GM23248 (cell line): ENCODE measurements at places on chromosomes 12 and 14. TPM values are rescaled to one million over a fixed set of nuclear protein-coding genes. Genes with fewer than 3 reads are reported as not detected.

- no peak for DNase-seq
Measured at GRCh38 chr14:75457648-75458165, 29.9 kb downstream of the JDP2 start.

DNA sequence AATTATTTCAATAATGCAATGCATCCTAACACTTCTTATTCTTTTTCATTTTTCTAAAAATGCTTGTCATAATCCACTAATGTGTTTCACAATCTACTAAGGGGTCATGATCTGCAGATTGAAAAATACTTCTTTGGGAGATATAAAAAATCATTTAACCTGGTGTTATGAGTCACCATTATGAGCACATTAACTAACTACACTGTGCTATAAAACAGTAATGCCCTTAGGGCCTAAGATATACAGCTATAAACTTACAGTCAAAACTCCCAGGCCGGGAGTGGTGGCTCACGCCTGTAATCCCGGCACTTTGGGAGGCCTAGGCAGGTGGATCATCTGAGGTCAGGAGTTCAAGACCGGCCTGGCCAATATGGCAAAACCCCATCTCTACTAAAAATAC, 14.2 kb downstream of the ATXN2 start:
- peak; percentile 50 for DNase-seq

DNA sequence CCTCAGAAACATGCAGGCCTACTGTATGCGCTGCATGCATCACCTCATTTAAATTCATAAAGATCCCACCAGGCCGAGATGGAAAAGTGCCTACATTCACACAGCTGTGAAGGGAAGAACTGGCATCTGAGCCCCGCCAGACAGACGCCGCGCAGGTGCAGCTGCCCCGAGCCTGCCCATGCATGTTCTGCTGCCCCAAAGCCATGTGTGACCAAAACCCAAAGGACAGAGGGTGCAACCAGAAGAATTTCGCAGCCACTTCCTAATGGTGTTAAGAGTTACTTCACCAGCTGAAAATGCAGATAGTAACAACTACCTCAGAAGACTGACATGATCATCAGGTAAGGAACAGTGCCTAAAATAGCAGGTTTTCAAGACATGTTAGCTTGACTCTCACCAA, 13.5 kb upstream of the KRT8 start:
- no peak for DNase-seq

DNA sequence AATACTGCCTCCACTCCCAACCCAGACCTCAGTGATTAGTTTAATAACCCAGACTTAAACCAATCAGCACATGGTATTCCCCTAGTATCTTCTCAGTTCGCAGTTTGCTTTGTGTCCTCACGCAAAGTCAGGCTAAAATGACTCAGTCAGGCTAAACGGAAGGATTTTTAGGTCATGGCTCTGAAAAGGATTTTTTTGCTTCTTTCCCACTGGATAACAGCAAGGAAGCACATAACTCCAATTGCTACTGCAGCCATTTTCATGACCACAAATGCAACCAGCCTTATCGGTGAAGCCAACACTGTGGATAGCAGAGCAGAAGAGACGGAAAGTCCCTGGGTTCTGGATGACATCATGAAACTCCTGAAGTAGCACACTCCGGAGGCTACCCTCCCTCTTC, 67.7 kb downstream of the ZC3H14 start:
- DNase-seq = peak; percentile 5

GRCh38 chr12:65430006-65430405, 151.5 kb downstream of the MSRB3 start:
- no peak for DNase-seq

DNA sequence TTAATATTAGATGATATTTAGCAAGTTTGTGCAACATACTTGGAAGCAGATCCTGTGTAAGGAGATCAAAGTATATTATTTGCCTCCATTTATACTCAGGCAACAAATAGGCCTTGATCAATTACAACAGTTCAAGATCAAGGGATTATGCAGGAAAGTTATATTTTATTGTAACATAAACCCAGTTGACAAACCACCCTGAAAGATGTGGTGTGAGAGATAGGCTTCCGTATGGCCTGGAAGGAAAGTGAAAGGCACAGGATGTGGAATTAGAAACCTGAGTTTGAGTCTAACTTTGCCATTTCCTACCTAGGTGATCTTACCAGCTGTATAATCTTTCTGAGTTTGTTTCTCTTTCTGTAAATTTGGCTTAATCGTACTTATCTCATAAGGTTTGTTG, 284.1 kb downstream of the BMP4 start:
- DNase-seq = no peak

- peak; percentile 20 for DNase-seq
Measured at GRCh38 chr12:22709292-22709691, 84.3 kb downstream of the ETNK1 start.

DNA sequence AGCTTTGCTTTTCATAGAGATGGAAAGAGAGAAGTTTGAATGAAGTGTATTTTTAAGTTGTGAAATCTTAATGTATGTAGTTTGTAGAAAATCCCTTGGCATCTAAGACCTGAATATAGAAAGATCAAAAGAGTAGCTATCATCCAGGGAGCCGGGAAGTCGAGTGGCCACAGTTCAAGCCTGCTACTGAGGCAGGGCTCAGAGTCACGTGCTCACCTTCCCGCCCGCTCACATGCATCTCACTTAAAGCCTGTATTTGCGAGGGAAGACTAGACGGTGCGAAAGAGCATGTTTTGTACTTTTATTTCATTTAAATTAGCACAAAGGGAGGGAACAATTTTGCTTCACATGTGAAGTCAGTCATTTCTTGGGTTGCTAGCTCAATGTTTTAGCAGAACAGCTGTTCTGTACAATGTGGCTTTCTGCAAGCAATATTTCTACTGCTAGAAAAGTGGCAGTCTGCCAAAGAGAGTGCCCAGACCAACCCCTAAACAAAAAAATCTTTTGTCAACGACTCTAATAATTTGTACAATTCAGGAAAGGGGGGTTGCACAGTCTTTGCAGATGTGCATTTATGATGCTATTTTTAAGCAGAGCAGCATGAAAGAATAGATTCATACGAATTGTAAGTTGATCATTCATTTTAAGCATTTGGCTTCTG, 290.7 kb downstream of the NPAS3 start:
- DNase-seq = peak; percentile 2

GRCh38 chr14:37201724-37202123, 4.0 kb downstream of the MIPOL1 start:
- no peak for DNase-seq

GRCh38 chr12:26830363-26830762, 2.6 kb downstream of the ITPR2 start:
- DNase-seq = no peak

- DNase-seq = no peak
Measured at GRCh38 chr12:79298506-79298905, 392.3 kb downstream of the PAWR start.

GRCh38 chr14:31947680-31948595, 129.2 kb upstream of the ARHGAP5 start:
- DNase-seq = no peak

DNA sequence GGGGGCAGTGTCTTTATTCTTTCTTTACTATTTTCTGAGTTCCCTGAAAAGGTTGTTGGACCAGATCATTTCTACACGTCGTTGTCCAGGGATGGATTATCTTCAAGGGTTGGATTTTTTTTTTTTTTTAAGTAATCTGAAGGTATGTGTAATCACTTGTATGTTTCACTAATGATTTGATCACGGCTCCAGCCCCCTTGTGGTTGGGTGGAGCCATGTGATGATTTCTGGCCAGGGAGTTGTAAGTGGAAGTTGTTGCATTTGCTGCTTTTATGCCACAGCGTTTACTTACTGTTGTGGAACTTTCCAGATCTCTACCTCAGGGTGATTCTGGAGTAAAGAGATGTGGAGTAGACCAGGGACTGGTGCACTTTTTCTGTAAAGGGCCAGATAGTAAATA, 390.3 kb downstream of the AACS start:
- no peak for DNase-seq

DNA sequence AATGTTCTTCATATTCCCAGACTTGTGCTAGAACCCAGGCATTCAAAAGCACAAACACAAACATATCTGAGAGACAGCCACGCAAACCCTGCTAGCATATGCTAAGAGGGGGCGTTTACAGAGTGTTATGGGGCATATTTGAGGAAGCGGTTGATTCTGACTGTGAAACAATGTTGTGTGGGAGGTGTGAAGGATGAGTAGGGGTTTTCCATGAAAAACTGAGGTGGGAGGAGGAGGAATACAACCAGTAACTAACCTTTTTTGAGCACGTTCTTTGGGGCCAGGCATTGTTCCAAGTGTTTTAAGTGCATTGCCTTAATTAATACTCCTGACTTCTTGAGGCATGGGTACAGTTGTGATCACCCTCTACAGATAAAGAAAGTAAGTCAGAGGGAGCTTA, 499.5 kb downstream of the AACS start:
- no peak for DNase-seq

DNA sequence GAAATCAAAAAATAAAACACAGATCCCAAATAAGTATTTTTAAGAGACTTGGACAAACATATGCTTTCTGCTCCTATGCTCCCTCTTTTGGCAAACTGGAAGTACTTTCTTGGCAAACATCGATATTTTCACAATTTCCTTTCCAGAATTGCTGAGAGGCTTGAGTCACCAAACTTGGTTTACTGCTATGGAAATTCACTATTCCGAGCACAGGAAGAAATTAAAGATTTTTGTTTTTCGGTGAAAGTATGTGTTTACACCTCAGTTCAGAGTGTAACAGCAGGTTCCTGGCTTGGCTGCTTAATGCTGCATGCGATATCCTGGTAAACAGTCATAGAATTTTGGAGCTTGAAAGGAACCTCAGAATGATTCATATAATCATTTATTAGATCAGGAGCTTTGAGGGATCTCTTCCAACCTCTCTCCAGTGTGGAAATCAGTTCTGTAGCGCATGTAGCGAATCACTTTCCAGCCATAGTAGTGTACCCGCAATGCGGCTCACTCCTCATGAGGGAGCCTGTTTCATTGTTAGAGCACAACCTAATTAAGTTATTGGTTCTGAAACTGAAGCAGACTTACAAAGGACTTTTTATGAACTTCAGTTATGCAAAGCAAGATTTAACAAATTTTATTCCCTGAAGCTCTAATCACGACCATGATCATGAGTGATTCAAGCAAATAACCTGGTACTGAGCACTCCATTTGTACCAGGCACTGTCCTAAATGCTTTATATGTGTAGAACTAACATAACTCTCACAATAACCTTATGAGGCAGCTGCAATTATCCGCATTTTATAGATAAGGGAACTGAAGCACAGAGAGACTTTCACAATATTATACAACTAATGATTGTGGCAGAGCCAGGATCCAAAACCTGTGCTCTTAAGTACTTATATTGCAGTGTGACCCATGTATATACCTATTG, 56.4 kb upstream of the ATP2A2 start:
- DNase-seq = peak; percentile 92

DNA sequence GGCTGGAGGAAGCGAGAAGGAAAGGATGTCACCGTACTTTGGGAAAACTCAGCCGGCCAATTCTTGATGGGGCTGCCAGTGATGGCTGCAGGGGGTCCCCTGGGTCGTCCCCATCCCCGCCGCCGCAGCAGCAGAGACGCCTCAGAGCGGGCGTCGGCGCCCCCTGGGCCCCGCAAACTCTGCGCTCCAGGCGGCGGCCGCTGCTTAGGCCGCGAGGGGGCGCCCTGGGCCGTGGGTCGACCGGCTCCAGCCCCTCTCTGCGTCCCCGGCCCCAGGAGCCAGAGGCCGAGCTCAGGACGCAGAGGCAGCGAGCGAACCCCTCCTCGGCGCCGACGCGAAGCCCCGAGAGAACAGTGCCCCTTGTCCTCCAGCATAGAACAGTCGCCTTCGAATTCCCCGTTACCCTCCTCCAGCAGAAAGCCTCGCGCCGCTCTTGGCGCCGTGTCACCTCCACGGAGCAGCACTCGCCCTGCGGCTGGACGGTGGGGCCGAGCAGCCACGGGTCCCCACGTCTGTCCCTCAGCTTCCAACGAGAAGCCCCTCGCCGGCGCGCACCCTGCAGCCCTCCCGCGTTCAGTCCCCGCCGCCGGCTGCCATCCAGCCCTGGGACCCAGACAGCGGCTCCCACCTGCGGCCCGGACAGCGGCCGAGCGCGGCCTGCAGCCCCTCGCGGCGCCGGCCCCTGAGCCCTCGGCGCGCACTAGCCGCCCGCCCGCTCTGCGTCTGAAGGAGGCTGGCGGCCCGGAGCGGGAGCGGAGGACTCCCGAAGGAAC, 106.6 kb downstream of the PRICKLE1 start:
- DNase-seq = peak; percentile 82

DNA sequence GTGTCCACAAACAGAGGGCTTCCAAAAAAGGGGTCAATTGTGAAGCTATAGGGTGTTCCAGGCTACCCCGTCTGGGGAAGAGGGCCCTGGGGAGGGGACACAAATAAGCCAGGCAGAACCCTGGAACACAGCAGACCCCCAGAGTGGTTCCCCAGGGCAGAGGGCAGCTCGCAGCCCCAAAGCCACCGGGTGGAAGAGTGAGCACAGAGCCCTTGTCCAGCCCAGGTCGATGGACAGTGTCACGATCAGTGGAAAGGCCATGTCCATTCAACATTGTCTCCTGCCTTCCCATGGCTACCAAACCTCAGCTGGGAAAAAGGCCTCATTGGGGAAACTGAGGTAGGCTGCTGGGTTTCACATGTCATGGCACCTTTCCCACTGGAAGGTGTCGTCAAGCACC, 131.4 kb downstream of the DICER1 start:
- DNase-seq = no peak

GRCh38 chr14:73264080-73264884, 27.0 kb downstream of the PAPLN start:
- DNase-seq = no peak

DNA sequence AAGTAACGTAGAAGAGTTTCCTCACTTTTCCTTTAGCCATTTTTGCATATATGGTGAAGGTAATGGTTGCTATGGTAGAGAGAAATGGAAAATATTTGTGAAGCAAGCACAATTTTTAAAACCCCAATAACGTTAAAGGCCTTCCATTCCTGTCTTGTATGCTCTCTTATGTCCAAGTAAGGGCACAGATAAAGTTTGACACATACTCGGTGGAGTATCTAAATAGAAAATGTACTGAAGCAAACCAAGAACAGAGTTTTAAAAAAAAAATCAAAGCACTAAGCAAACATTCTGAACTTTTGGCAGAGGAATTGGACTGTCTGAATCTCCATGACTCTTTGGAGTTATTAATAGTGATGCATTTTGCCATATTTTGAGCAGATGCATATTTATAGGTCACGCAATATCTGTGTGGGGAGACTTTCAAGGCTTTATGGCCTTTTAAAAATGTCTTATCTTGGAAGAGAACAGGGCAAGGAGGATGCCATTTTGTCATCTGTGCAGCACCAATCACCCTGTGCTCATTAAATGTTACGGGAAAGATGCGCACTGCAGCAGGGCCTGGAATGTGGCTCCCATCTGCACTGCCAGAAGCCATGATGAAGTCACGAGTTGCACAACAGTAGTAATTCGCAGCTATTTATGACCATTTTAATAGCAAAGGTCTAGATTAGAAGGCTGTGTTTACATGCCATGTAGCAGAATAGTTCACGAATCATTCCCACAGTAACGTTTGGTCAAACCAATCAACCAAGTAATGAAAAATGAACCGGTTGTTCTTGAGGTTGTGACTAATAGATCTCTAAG, 23.3 kb upstream of the AMIGO2 start:
- peak; percentile 91 for DNase-seq

Gene MANSC1
- 2.5 and 12.2 TPM in 2 replicates for total RNA-seq

Gene ACTR10
- 69.9 and 99.1 TPM in 2 replicates for total RNA-seq

Gene TGFB3
- total RNA-seq = 3.2 and 3.9 TPM in 2 replicates

Gene CCT2
- 171 and 176 TPM in 2 replicates for total RNA-seq

Gene RND1
- total RNA-seq = 0.32 TPM in 1 of 2 replicates, not detected in the other

Gene NKX2-1
- total RNA-seq = not detected in 2 replicates

Gene TAC3
- not detected in 2 replicates for total RNA-seq

Gene CYP27B1
- total RNA-seq = 0.86 and 1.0 TPM in 2 replicates

Gene IL22
- not detected in 2 replicates for total RNA-seq

Gene OR4K13
- total RNA-seq = not detected in 2 replicates
